Right ventricle myocardium inferior (tissue), 1 donor: ENCODE measurements at places on chromosomes 11 and 22. TPM values are rescaled to one million over a fixed set of nuclear protein-coding genes. Genes with fewer than 3 reads are reported as not detected.
A peak's percentile ranks its signal among the peaks of the same experiment; 100 is the strongest.

The ZP1 gene
- total RNA-seq: 0.14 TPM

The SULT4A1 gene
- 0.14 TPM for total RNA-seq

The TRPT1 gene
- 71.9 TPM for total RNA-seq

The OR8D4 gene
- not detected for total RNA-seq

The VWA5A gene
- 4.2 TPM for total RNA-seq

The AP5B1 gene
- total RNA-seq: 6.1 TPM

The ARSA gene
- total RNA-seq: 21.3 TPM

The LIF gene
- 0.27 TPM for total RNA-seq

The FAR1 gene
- 35.4 TPM for total RNA-seq

The F2 gene
- not detected for total RNA-seq

The BLID gene
- total RNA-seq: not detected

The SLC22A6 gene
- total RNA-seq: not detected

The OR4P4 gene
- total RNA-seq: not detected

The NOX4 gene
- 1.5 TPM for total RNA-seq

The CCND1 gene
- 145 TPM for total RNA-seq

The IFITM10 gene
- 0.92 TPM for total RNA-seq

GRCh38 chr11:35337136-35337913, 82.0 kb downstream of the SLC1A2 start:
- DNase-seq: no peak

- DNase-seq: no peak
Observed at GRCh38 chr22:50114221-50115021, 24.6 kb downstream of the MOV10L1 start.

DNA sequence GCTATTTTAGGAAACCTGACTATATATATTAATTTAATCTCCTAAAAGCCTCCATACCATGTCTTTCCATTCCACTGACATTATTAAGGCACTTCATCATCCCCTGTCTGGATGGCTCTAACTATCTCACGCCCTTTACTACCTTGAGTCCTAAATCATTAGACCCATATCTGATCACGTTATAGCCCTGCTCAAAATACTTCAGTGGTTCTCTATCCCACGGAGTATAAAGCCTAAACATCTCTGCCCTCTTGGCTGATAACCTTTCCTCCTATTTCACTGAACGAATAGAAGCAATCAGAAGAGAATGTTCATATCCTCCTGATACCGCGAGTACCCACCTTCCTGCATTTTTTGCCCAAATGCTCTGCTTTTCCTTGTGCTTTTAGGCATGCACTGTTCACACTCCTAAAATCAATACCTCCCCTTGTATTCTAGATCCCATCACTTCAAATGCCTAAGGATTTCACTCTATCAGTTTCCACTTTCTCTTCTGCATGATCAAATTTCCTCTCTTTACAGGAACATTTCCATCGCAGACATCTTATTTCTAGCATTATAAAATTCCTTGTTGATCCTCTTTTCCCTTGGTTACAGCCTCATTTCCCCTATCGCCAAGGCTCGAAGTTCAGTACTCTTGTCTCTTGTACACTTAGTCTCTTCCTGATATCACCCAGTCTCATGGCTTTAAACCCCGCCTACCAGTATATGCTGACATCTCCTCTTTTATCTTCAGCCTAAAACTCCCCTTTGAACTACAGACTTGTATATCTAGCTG, 45.0 kb upstream of the BIRC3 start:
- no peak for DNase-seq

GRCh38 chr11:63937713-63938478, 906 bp upstream of the NAA40 start:
- DNase-seq: no peak

DNA sequence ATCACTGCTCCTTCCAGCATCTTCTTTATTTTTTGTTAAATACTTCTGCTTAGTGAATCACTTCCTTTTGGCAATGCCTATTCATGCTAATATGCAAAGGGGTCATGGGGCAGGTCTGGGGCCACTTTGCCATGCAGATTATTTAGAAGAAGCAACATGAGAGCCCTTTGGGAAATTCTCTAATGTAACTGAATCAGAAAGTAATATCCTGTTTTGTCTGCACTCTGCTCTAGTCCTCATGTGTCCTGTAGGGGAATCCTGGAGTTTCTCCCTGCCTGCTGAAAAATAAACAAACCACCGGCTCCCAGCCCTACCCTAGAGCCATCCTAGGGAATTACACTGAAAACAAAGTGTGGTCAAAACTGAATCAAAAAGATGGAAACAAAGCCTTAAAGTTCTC, 176.5 kb upstream of the POU2AF2 start:
- DNase-seq: no peak

DNA sequence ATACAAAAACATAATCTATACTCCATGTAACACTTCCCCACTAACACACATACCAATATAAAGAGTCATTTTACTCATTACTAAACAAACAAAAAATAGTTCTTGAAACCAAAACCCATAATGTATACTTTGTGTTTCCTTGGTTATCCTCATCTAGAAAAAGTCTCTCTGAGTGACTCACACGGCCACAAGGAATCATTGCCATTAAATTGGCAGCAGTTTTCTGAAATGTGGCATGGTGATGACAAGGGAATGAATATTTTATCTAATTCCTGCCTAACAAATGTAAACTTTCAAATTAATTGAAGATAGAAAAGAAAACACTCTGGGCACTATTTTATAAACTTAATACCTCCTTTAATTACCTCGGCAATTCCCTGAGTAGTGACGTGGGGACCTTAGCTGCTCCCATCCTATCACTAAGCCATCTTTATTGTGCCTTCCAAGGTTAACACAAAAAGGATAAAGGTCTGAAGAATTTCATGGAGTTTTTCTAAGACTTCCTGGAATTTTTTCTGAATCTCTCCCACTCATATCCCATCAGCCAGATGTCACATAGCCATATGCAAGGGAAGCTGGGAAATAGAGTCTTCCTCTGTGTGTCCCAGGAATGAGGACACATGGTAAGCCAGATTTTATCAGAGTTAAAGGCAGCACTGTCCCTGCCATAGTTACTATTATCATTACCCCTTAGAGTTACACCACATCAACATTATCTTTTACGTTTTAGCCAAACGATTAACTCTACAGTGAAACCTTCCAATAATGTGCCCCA, 857.2 kb upstream of the TENM4 start:
- no peak for DNase-seq

- peak; percentile 56 for DNase-seq
Observed at GRCh38 chr22:44944883-44945601, 64.8 kb downstream of the PHF21B start.

GRCh38 chr11:111236383-111236782, 9.1 kb upstream of the POU2AF2 start:
- no peak for DNase-seq

GRCh38 chr11:112425121-112425520, 164.5 kb upstream of the PLET1 start:
- DNase-seq: no peak

GRCh38 chr11:69051381-69052342, 2.9 kb downstream of the TPCN2 start:
- peak; percentile 63 for DNase-seq

GRCh38 chr22:29320546-29320945, 5.0 kb upstream of the RASL10A start:
- DNase-seq: no peak

- no peak for DNase-seq
Observed at GRCh38 chr22:39859903-39860588, 33.5 kb downstream of the ENTHD1 start.

GRCh38 chr11:120893440-120894201, 130.3 kb upstream of the TBCEL start:
- DNase-seq: no peak

GRCh38 chr11:27319072-27319471, 43.9 kb downstream of the CCDC34 start:
- DNase-seq: no peak

- DNase-seq: peak; percentile 26
Observed at GRCh38 chr22:30885001-30885366, 83.6 kb downstream of the MORC2 start.

- no peak for DNase-seq
Observed at GRCh38 chr11:13008061-13008435, 1.1 kb upstream of the RASSF10 start.

DNA sequence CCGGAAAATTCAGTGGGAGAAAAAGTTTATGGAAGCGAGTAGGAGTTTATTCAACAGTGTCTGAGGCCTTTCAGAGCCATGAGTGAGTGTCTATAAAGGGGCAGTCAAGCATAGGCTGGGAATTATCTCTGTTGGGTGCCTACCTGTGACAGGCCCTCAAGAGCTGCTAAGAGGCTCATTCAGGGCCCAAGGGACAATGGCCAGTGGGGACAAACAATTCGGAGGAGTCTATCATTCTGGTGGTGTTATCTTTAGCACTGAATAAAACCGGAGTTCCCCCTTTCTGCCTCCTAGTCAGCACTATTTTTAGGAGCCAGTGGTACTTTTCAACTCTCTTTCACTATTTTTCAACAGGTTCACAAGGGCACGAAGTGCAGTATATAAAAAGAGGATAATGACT, 89.5 kb upstream of the HTATIP2 start:
- no peak for DNase-seq

- DNase-seq: no peak
Observed at GRCh38 chr11:47243454-47243853, 5.2 kb downstream of the ACP2 start.

DNA sequence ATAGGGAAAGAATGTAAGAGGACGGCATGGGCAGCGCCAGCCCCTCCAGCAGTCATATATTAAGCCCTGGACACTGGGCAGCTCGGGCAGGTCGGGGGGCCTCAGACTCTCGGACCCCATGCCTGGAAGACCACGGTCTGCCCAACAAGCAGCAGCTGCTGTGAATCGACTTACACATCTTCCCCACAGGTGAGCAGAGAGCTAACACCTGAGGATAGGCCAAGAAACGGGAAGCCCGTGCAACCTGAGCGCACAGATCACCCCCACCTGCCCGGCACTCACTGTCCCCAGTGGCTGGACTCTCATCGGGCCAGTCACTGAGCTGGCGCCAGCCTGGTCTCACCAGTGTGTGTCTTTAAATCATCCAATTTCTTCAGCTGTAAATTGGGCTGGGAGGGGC, 4.7 kb upstream of the TCF20 start:
- DNase-seq: no peak

- no peak for DNase-seq
Observed at GRCh38 chr22:32628628-32629572, 154.3 kb downstream of the FBXO7 start.

GRCh38 chr11:125165111-125165842, 726 bp downstream of the PKNOX2 start:
- peak; percentile 79 for DNase-seq
